ENCODE measurements at places on chromosomes 5 and 9. TPM values are rescaled to one million over a fixed set of nuclear protein-coding genes. Genes with fewer than 3 reads are reported as not detected.

Gene SLCO4C1
- 12.1 TPM for polyA plus RNA-seq

DNA sequence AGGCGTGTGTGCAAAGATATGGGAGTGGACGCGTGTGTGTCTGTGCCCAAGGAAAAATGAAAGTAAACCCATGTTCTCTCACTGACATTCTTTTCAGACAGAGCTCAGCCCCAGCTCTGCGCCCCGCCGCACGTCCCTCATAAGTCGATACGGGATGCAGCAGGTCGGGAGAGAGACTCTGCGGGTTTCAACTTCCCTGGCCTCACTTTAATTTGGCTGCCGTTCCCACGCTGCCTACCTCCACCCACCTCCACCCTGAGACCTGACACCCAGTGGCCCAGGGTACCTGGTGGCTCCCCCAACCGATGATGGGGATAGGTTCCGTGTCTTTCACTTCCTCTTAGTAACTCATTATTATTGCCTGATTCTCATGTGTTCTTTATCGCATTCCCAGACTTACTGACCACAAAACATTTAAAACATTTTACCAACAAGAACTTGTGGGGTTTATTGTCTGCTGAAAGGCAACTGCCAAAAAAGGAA, 19.4 kb downstream of the LHX2 start:
- H3K36me3 ChIP-seq = no peaks in the 10 kb centered on the region
- H3K27ac ChIP-seq = no peak overlapping the region
- DNase-seq = no peak

Gene BARHL1
- polyA plus RNA-seq = not detected

- H3K4me3 ChIP-seq = no peak overlapping the region
- no peak overlapping the region for H3K27ac ChIP-seq
- H3K36me3 ChIP-seq = no peaks in the 10 kb centered on the region
- no peaks in the 10 kb centered on the region for H3K27me3 ChIP-seq
- H3K4me1 ChIP-seq = no peaks in the 10 kb centered on the region
- no peak for DNase-seq
Measured at GRCh38 chr9:107847978-107848964, 358.7 kb upstream of the KLF4 start.

GRCh38 chr5:9054821-9055589, 490.9 kb downstream of the SEMA5A start:
- H3K4me1 ChIP-seq = no peaks in the 10 kb centered on the region
- DNase-seq = no peak
- no peak overlapping the region for H3K4me3 ChIP-seq

GRCh38 chr5:171666815-171667214, 118.8 kb upstream of the SMIM23 start:
- no peaks in the 10 kb centered on the region for H3K4me1 ChIP-seq
- H3K4me3 ChIP-seq = no peak overlapping the region
- H3K36me3 ChIP-seq = no peaks in the 10 kb centered on the region

GRCh38 chr5:124751031-124751430, 4.6 kb upstream of the ZNF608 start:
- H3K36me3 ChIP-seq = no peaks in the 10 kb centered on the region
- peaks cover 27% of the 10 kb centered on the region for H3K27me3 ChIP-seq
- H3K27ac ChIP-seq = no peak overlapping the region
- no peak for DNase-seq
- H3K4me3 ChIP-seq = no peak overlapping the region
- peaks cover 36% of the 10 kb centered on the region for H3K4me1 ChIP-seq

All from immature natural killer cell (primary cell).